ENCODE measurements at places on chromosomes 6 and 20. TPM values are rescaled to one million over a fixed set of nuclear protein-coding genes. Genes with fewer than 3 reads are reported as not detected.

C20orf202 gene
- total RNA-seq, result 0.11 TPM

ATP6V1G2 gene
- total RNA-seq, result 1.7 TPM

TSPO2 gene
- total RNA-seq, result not detected

OR2J3 gene
- not detected for total RNA-seq

TAGAP gene
- 51.2 TPM for total RNA-seq

MAPK13 gene
- total RNA-seq, result 18.7 TPM

SYCP2L gene
- 0.36 TPM for total RNA-seq

PLN gene
- total RNA-seq, result not detected

CST5 gene
- total RNA-seq, result not detected

CYP39A1 gene
- not detected for total RNA-seq

TNFRSF6B gene
- total RNA-seq, result not detected

ARMC12 gene
- 0.91 TPM for total RNA-seq

GLP1R gene
- not detected for total RNA-seq

PPIL6 gene
- total RNA-seq, result not detected

RAB23 gene
- 3.5 TPM for total RNA-seq

SIRPD gene
- 0.20 TPM for total RNA-seq

NR2E1 gene
- not detected for total RNA-seq

CPXM1 gene
- 0.39 TPM for total RNA-seq

GSTA3 gene
- not detected for total RNA-seq

HECA gene
- total RNA-seq, result 38.0 TPM

TREML2 gene
- total RNA-seq, result 26.8 TPM

BTNL2 gene
- total RNA-seq, result not detected

VEGFA gene
- 22.4 TPM for total RNA-seq

GINS1 gene
- 31.3 TPM for total RNA-seq

OR12D3 gene
- not detected for total RNA-seq

PKIG gene
- 2.5 TPM for total RNA-seq

TMEM74B gene
- 0.09 TPM for total RNA-seq

TREML1 gene
- not detected for total RNA-seq

PSORS1C1 gene
- not detected for total RNA-seq

SLPI gene
- total RNA-seq, result not detected

LCA5 gene
- total RNA-seq, result 0.07 TPM

VGLL2 gene
- not detected for total RNA-seq

COL12A1 gene
- not detected for total RNA-seq

NOTCH4 gene
- 0.16 TPM for total RNA-seq

HRH3 gene
- not detected for total RNA-seq

NUDT3 gene
- 17.8 TPM for total RNA-seq

PDYN gene
- total RNA-seq, result not detected

PPP1R16B gene
- total RNA-seq, result 55.0 TPM

BEND3 gene
- 7.5 TPM for total RNA-seq

FLOT1 gene
- 132 TPM for total RNA-seq

EPPIN gene
- total RNA-seq, result not detected

PRRC2A gene
- 240 TPM for total RNA-seq

PCK1 gene
- not detected for total RNA-seq

LINC00237 gene
- not detected for total RNA-seq

HCK gene
- total RNA-seq, result not detected

NKX2-4 gene
- total RNA-seq, result not detected

LIN28B gene
- total RNA-seq, result not detected

SFT2D1 gene
- 60.8 TPM for total RNA-seq

Data from T-helper 2 cell treated with Interferon-gamma antibody and Interleukin-4, amounts not matched to agents 100 ng/mL and 5 ng/mL, for 36 hours (primary cell).